Brain (organoid and tissue), 16 donors: ENCODE measurements at places on chromosomes 7 and 10.

DNA sequence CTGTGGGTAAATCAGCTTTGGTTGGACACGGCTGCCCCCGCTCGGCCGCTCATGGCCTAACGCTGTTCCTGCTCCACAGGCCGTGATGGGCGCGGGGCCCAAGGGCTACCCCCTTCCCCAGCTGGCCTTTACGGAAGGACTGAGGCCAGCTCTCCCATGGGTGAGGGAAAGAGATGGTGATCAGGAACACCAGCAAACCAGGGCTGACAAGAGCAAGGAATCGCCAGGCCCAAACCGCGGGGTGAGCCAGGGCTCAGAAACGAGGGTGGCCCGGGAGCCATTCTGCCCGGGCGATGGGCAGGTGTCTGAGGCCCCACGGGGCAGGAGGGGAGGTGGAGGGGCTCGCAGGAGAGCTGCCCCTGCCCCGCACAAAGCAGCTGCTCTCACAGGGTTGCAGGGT is 26.6 kb downstream of the GPER1 start:
- no peak for DNase-seq

DNA sequence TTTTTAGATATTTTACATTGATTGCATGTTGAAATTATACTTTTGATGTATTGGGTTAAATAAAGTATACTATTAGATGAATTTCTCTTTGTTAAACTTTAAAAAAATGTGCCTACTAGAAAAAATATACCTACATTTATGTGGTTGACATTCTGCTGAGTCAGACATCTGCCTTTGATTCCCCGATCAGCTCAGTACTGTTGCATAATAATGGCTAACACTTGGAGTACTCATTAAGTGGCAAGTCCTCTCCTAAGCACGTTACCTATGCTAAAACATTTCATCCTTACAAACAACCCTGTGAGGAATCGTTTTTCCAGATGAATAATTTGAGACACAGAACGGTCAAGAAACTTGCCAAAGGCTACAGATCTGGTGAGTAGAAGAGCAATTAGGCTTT is 14.0 kb upstream of the SEM1 start:
- DNase-seq, result no peak

GRCh38 chr10:7405637-7406036 is 5.2 kb downstream of the SFMBT2 start:
- no peak for DNase-seq

GRCh38 chr7:137354961-137355360 is 11.4 kb upstream of the PTN start:
- peak; percentile 31 for DNase-seq

DNA sequence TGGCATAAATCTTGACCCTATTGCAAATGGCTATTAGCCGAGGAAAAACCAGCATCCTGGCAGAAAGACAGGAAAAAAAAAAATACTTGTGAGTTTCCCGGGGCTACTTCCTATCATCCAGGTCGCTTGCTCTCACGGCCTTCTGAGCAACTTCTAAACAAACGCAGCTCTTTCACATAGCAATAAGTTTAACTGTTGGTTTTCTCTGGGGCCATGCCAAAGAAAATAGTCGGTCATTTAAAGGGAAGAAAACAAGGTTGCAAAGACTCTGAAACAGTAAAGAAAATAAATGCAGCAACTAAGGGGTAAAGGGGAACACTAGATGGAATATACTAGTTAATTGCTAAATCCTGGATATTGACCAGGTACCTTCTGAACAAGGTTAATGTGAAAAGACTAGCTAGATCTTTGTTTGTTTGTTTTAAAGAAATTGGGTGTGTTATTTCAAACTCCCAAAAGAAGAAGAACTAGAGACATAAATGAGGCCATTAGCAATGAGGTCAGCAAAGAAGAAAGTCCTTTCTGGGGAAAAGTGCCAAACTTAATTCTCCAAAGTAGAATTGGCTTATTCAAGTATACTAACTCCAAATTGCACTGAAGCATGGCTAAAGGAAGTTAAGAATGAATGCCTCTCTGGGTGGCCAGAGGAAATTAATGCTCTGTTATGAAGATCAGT is 54.2 kb downstream of the SLC39A12 start:
- peak; percentile 32 for DNase-seq

DNA sequence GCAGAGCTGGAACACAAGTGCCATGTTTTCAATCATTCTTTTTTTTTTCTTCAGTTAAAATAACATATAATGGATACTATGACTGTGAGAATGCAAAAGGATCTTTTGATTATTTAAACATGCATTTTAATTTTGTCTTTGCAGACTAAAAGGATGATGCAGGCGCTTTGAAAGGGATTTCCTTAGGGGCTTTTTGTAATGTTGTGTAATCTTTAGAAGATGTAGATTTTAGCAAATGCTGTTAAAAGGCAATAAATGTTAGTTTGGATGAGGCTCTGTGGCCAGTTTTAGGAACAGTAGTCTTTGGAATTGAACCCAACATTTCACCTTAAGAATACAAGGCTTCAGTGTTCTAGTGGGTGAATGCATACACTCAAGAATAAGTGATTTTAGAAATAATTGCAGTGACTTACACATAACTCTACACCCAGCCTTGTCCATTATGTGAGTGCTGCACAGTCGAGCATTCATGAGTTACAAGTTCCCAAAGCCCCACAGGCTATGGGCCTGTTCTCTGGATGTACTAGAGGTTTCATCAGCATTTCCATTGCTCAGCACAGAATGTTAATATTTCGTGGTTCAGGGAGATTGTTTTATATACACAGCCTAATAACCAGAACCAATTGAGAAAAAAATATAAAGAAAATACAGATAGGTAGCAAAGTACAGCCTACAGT is 11.6 kb downstream of the PAPSS2 start:
- no peak for DNase-seq

- no peak for DNase-seq
These were observed 101.2 kb downstream of the MPP7 start for GRCh38 chr10:28201410-28202400.

GRCh38 chr7:122679813-122680212 is 19.1 kb downstream of the RNF133 start:
- DNase-seq, result no peak

- DNase-seq, result no peak
These were observed 16.9 kb upstream of the MTURN start for GRCh38 chr7:30117896-30118295.

DNA sequence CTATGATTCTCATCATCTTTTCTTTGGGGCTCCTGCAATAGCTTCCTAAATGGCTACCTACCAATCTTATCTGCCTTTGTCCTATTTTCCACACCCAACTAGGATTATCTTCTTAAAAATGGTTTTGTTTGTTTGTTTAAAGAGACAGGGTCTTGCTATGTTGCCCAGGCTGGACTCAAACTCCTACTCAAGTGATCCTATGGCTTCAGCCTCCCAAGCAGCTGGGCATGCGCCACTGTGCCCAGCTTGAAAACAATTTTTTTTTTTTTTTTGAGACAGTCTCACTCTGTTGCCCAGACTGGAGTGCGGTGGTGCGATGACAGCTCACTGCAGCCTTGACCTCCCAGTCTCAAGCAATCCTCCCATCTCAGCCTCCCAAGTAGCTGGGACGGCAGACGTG is 14.9 kb downstream of the DNMBP start:
- no peak for DNase-seq

DNA sequence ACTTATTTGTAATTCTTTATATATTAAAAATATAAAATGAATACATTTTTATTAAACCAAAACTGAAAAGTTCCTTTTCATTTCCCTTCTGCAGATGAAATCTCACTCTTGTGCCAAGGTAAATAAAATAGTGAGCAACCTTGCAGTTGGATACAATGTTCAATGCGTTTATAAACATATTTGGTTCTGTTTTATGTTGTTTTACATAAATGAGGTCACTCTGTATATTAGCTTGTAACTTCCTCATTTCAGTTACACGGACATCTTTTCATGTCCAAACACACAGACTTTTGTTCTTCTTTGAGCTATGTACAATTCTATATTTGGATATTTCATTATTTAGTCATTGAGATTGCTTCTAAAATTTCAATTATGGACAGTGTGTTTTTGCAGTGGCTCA is 107.7 kb downstream of the BBS9 start:
- DNase-seq, result no peak

GRCh38 chr7:1952169-1952760 is 280.5 kb downstream of the MAD1L1 start:
- no peak for DNase-seq

GRCh38 chr7:42956062-42956461 is 23.9 kb downstream of the MRPL32 start:
- no peak for DNase-seq

GRCh38 chr7:25859412-25860274 is 292.4 kb upstream of the NFE2L3 start:
- DNase-seq, result peak; percentile 60

DNA sequence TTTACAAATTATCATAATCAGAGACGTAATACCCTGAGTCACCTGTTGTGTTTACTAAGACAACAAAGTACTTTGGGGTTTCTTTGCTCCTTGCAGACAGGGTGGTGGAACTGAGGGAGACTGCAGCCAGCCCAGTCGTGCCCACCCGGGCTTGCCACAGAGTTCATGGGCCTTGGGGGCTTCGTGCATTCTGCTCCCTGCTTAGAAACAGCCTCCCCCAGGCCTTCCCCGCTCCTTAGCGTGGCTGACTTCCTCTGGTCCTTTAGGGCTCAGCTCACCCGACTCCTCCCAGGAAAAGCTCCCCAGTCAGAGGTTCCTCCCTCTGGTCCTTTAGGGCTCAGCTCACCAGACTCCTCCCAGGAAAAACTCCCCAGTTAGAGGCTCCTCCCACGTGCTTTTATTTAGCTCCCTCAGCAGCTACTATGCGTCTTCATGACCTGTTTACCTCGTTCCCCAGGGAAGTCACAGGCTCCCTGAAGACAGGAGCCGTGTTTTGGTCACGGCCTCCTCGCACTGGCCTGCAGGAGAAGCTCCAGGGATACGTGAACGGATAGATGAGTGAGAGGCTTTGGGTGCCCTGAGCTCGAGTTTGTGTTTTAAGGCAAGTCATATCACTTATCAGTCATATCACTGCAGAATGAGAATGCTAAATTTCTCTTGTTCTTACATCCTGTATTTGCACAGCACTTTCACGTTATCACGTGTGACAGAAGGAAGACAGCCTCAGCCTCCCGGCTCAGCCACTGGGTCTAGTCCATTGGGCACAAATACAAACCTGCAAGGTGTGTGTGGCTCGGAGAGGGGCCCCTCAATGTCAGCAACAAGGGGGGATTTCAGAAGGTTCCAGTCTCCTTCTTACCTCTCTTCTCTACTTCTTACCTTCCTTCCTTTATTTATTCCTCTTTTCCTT is 52.7 kb upstream of the VIPR2 start:
- DNase-seq, result no peak

DNA sequence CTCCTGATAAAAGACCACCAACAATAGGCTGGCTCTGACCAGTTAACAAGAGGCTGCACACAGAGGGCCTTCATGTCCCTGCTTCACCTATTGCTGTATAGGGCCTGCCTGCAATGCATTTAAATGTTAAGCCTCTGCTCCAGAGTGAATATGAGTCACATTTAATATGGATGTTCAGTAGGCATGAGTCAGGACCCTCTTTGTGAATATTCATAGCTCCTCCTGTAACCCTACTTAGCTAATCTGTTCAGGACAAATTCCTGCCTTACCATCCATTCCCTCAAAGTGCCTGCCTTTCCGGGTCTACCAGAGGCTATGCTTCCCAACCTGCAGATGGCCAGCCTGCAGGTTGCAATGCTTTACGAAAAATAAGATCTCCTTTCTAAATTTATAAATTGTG is 32.5 kb downstream of the ARHGAP22 start:
- DNase-seq, result no peak

DNA sequence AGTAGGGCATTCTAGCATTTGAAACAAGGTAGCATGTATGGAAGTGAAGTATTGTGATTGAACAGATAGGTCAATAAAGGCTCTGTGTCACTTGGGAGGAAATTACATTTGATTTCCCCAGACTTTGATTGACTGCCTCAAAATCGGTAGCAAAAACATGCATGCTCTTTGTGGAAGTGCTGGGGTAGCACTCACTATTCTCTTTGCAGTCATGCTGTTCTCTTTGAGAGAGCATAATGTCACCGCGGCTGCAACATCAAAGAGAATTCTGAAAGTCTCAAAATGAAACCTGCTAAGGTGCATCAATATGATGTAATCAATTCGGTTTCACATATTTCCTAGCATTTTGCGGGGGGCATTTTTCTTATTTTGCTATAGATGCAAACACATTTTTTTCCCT is 64.2 kb downstream of the ARMC3 start:
- DNase-seq, result no peak

- no peak for DNase-seq
These were observed 39.2 kb downstream of the CAMK2B start for GRCh38 chr7:44286182-44286617.

DNA sequence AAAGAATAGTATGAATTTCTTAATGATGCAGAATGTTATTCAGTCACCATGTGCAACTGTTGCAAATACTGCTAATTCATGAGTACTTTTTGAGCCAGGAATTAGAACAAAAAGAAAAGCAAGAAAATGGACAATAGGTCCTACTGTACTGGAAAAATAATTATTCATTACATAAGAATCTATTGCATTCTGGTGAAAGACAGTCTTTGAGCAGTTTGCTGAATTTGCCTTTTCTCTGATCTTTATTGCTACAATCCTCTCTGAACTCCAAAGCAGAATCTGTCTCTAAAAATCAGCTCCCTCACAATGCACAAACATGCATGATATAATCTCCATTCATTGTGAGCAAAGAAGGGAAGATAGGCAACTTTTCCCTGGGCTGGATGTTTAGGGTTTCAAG is 12.8 kb downstream of the IFIT2 start:
- peak; percentile 31 for DNase-seq

- DNase-seq, result peak; percentile 9
These were observed 79.8 kb upstream of the IFRD1 start for GRCh38 chr7:112370436-112370835.

- DNase-seq, result peak; percentile 25
These were observed 1.4 kb downstream of the TRA2A start for GRCh38 chr7:23530405-23530804.

DNA sequence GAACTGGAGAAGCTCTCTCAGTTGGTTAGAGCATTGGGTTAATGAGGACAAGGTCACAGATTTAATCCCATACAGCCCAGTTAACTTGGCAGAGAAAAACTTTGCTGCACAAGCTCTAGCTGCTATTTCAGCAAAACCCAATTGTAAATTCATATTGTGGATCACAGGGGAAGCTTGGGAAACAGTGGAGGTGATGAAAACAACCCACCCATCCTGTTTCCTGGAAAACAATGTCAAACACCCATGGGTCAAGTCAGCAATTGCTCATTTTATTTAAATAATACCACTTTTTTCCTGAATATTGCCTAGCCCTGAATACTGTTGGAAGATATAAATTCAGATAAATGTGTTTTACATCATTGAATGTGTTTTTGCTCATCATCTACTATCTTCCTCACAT is 900.6 kb upstream of the LRRTM3 start:
- no peak for DNase-seq

GRCh38 chr7:7761340-7761973 is 43.0 kb upstream of the RPA3 start:
- peak; percentile 23 for DNase-seq

- DNase-seq, result no peak
These were observed 2.2 kb upstream of the MXI1 start for GRCh38 chr10:110205051-110205675.

GRCh38 chr7:41162612-41163011 is 540.3 kb downstream of the INHBA start:
- DNase-seq, result no peak

GRCh38 chr7:1025743-1026581 is 18.4 kb upstream of the GPR146 start:
- no peak for DNase-seq

- no peak for DNase-seq
These were observed 188.8 kb downstream of the GFRA1 start for GRCh38 chr10:116084161-116084560.
